Type B pancreatic cell (in vitro differentiated cells): ENCODE measurements at places on chromosomes 12 and 14.

GRCh38 chr12:81468206-81468605 lies 290.9 kb downstream of the PPFIA2 start:
- no peak for DNase-seq

DNA sequence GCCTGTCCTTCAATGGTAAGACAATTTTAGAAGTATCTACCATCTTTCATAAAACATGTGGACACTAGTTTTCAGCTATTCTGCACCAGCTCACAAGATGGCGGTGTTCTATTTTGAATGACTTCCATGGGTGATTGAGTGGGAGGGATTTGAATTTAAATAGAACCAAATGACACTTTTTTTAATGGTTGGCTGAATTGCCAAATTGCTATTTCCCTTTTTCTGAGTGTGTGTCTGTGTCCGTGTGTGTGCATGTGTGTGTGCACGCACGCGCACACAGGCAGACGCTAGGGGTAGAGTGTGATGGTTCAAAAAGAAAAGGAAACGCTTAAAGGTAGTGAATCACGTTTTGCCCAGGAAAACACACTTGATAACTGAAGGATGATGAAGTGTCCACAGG lies 362.6 kb downstream of the DAD1 start:
- no peak for DNase-seq

DNA sequence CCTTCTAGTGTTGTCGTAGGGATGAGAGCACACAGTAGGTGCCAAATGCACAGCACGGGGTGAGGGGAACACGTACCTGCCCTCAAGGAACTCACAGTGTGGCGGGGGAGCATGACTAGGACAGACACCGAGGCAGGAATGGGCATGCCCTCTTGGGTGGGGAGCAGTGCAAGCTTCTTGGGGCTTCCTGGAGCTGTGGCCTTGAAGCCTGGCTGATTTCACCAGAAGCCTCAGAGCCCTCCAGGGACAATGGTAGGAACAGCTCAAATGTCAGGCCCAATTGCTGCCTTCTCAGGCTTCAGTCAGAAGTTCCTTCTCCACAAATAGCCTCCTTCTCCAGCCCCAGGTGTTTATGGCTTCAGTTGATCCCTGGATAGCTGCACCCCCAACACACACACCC lies 43.4 kb downstream of the TEAD4 start:
- no peak for DNase-seq

- no peak for DNase-seq
These were observed 8.2 kb downstream of the PRKCH start for GRCh38 chr14:61329478-61330051.

GRCh38 chr14:89540009-89540829 lies 123.2 kb upstream of the FOXN3 start:
- DNase-seq = no peak

- peak; percentile 29 for DNase-seq
These were observed 17.5 kb downstream of the EVL start for GRCh38 chr14:100082723-100083122.

- no peak for DNase-seq
These were observed 1.7 kb downstream of the CREBL2 start for GRCh38 chr12:12613344-12613743.

- no peak for DNase-seq
These were observed 8.2 kb downstream of the ANG start for GRCh38 chr14:20696764-20697163.
